Mammary epithelial cell (primary cell): ENCODE measurements at places on chromosomes 4 and X.

DNA sequence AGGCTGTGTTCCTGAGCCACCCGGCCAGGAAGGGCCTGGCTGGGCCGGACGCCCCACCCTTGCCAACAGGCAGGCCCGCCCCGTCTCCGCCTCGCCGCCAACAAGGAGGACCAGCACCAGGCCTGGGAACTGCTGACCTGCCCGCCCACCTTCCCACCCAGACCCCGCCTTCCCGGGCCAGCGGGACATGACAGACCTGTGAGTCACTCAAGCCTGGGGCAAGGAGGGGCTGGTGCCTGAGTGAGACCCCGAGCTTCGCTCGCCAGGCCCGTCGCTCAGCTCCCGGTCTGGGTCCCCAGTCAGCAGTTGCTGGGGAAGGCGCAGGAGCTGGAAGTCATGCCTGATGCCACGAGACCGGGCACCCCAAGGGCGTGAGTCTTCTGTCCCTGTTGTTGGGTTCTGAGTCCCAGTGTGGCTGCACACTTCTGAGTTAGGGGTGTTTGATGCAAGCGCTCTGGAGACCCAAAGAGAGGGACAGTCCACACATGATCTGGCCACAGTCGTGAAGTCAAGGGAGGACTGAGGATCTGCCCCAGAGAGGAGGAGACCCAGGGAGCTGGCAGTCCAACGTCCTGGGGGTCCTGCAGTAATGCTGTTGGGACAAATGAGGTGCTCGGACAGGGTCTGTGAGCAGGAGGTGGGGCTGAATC, at the start of gene DNASE1L1:
Gene DNASE1L1, minus strand, starts transcription at position 33 of the 650 bp plus-strand sequence. CDS start 3,686 bp downstream, outside the sequence.
- peak; percentile 55 for DNase-seq

GRCh38 chrX:20204351-20204750, 62.4 kb downstream of the RPS6KA3 start:
- DNase-seq: no peak

DNA sequence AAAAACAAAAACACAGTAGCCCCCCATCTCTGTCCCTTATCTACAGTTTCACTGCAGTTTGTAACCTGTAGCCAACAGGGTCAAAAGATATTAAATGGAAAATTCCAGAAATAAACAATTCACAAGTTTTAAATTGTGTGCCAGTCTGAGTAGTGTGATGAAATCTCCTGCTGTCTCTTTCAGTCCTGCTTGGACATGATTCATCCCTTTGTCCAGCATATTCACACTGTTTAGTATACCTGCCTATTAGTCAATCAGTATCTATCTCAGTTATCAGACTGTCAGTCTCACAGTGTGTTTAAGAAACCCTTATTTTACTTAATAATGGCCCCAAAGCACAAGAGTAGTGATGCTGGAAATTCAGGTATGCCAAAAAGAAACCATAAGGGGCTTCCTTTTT, 21.9 kb downstream of the CNOT6L start:
- peak; percentile 73 for DNase-seq

- DNase-seq: peak; percentile 8
Measured at GRCh38 chrX:124098089-124098488, 136.6 kb downstream of the STAG2 start.

- no peak for DNase-seq
Measured at GRCh38 chr4:118898684-118899138, 10.1 kb downstream of the SYNPO2 start.

DNA sequence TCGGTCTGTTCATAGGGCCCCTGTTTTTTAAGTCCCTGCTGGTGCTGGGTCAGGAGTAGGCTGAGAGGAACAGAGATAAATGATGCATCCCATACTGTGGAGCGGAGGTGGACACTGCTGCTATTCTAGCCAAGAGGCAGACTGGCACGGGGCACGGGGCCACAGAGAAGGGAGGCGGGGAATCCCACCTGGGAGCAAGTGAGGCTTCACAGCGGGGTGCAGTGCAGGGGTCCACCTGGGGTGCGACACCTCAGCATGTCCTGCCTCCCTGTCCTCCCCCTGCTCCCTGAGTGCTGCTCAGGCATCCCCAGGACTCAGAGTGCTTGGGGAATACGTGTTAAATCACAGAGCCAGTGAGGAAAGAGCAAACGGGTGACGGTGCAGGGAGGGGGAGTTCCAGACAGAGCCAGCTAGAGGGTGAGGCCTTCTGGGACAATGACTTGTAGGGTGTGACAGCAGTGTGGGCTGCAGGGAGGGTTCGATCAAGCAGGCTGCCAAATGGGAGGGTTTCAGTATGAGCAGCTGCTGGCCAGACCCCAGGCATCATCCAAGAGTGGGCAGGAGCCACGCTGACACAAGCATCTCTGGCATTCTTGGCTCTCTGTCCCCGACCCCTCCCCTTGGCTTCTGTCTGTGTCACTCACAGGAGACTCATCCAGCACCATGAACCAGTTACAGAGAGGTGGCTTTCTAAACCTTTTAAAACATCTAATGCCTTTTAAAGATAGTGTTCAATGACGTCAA, 13.7 kb upstream of the HTRA3 start:
- no peak for DNase-seq

DNA sequence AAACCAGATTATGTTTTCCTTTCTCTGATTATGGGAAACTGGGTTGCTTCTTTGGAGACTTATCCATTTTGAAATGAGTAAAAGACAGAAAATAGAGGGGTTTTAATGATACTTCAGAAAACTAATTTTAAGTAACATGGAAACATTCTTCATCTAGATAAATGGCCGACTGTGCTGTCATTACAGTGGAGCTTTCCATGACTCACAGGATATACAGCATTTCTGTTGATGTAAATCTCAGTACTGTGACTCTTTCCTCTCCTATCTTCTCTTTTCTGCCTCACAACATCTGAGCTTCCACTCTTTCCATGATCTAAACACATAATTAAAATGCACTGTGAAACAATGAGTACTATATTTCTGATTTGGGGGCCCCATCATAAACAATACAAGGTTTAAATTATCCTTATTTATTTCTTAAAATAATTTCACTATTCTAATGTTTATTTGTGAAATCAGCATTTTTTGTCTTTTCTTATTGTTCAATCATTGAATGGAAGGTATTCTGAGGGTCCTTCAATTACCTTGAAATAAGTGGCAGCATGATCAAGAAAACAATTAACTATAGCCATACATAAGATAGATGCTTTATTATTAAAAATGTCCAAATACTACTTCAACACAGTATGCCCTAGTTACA, 19.3 kb downstream of the SEC24D start:
- peak; percentile 17 for DNase-seq

- DNase-seq: no peak
Measured at GRCh38 chr4:3483471-3483921, 20.4 kb downstream of the DOK7 start.

- peak; percentile 28 for DNase-seq
Measured at GRCh38 chr4:15368856-15369255, 59.0 kb upstream of the C1QTNF7 start.

DNA sequence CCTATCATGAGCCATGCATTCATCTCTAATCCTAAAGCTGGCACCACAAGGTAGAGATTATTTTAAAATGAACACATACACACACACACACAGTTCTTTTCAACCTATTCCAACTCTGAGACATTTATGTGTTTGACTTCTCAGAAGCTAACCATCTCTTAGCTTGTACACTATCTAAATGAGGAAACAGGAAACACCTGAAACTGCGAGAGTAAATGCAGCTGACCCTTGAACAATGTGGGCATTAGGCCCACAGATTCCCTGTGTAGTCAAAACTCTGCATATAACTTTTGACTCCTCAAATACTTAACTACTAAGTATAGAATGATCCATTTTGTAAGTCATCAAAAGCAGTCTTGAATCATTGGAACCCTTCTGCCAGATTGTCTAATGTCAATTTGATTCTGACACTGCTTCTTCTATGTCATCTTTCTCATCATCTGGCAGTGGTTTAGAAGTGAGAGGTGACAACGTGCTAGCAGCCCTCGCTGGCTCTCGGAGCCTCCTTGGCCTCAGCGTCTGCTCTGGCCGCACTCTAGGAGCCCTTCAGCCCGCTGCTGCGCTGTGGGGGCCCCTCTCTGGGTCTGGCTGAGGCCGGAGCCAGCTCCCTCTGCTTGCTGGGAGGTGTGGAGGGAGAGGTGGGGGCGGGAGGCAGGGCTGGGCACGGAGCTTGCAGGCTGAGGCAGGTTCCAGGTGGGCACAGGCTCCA, 21.4 kb upstream of the IL15 start:
- no peak for DNase-seq

GRCh38 chr4:69517674-69518073, 22.0 kb upstream of the UGT2B4 start:
- DNase-seq: no peak

DNA sequence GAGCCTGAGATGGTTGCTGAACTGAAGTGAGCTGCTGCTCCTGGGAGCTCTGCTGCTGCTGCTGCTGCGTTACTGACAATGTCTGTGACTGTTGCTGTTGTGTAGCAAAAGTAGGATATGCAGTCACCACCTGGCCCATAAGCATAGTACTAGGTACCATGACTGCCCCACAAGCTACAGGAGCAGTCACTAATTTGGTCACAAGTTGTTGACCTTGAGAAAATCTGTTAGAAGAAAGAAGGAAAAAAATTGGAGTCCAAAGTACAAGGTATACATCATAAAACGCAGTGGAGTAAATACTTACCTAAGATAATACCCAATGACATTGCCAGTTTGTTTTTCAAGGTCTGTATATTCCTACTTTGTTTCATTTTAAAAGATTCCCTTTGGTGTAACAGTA, 42.6 kb downstream of the TMEM165 start:
- DNase-seq: no peak

GRCh38 chrX:55057675-55058249, 17.1 kb upstream of the PAGE2B start:
- DNase-seq: peak; percentile 9

GRCh38 chr4:6566391-6567190, 8.4 kb upstream of the MAN2B2 start:
- DNase-seq: no peak

DNA sequence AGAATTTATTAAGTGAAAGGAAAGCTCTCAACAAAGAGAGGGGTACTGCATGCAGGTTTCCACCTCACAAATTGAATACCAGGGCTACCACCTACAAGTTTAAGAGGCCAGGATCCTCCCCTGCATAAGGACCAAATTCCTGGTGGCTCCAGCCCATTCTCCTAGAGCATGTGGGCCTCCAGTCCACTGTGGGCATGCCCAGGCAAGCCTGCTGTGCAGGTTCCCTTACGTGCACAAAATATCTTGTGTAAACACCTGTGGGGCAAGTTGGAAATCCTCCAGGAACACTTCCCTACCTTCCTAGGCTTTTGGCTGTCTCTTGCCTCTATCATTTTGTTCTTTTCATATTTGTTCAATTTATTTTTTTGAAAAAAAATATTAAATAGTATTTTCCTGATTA, 724.3 kb downstream of the ARAP2 start:
- DNase-seq: peak; percentile 79

DNA sequence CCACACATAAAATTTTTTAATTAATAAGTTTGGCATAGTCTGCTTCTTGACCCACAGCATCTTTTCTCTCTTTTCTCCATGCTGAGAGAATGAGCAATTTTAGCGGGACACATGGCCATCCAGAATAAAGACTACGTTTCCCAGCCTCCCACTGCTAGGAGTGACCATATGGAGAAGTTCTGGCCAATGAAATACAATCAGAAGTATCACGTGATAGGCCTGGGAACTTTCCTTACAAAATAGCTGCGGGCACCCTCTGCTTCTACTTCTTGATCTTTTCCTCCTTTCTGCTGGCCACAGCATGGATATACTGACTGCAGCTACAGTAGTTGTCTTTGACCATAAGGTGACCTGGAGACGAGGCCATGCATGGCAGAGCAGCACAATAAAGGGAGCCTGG, 348.0 kb downstream of the BCOR start:
- DNase-seq: no peak

- no peak for DNase-seq
Measured at GRCh38 chrX:20037186-20037585, 46.3 kb upstream of the BCLAF3 start.

DNA sequence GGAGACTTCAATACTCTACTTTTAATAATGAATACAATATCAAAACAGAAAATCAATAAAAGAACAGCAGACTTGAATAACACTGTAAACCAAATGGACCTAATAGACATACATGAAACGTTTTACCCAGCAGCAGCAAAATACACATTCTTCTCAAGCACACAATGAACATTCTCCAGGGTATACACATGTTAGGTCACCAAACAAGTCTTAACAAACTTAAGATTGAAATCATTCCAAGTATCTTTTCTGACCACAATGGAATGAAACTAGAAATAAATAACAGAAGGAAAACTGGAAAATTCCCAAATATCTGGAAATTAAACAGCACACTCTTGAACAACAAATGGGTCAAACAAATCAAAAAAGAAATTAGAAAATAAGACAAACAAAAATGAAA, 145.0 kb upstream of the CT83 start:
- DNase-seq: peak; percentile 2

DNA sequence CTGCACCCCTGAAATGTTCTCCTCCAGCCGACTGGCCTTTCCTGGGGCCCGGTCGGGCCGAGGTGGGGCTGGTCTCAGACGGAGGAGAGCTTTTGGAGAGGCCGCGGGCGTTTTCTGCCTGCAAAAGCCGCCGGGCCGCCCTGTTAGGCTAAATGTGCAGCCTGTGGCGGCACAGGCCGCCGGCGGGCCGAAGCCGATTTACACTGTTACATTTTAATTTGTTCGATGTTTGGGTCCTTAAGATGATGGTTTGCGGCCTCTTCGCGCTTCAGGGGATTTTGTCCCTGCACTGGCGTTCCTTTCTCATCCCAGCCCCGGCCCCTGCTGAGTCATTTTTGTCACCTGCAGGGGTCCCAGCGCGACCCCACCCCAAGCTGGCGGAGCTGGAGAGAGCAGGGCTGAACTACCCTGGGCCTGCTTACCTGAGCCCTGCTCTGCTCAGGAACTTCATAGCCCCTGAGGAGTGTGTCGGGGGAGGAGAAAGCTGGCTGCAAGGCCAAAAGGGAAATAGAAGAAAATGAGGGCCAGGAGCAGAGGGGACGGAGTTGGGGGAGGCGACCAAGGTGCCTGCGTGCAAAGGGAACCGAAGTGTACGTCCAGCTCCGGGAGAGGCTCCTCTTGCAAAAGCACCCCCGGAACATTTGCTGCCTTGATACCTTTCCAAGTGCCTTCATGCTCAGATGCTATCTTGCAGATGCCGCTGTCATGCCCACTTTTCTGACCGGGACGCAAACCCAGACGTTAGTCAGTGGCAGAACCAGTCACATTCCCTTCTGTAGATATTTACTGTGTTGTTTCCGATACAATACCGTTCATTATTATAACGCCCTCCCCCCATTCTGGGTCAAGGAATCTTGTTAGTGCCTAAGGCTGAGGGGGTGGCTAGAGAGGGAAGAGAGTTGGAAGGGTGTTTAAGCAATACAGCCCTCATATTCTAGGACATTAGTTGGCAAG, 977 bp upstream of the RBBP7 start:
- no peak for DNase-seq

DNA sequence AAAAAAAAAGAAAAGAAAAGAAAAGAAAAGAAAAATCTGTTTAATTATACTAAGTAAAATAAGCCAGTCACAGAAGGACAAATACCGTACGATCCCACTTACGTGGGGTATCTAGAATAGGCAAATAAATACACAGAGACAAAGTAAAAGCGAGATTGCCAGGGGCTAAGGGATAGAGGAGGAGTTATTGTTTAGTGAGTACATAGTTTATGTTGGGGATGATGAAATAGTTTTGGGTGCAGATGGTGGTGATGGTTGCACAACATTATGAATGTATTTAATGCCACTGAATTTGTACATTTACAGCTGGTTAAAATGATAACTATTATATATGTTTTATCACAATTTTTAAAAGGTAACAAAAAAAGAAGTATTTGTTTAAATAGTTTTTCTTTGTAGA, 7.1 kb downstream of the CA5B start:
- peak; percentile 26 for DNase-seq
